ENCODE measurements at places on chromosomes 6 and 20. TPM values are rescaled to one million over a fixed set of nuclear protein-coding genes. Genes with fewer than 3 reads are reported as not detected.

SLC17A4 gene
- total RNA-seq: not detected

PACSIN1 gene
- total RNA-seq: 0.46 TPM

NFATC2 gene
- 3.9 TPM for total RNA-seq

GRCh38 chr6:118535176-118535844, 12.8 kb upstream of the PLN start:
- DNase-seq: no peak

DNA sequence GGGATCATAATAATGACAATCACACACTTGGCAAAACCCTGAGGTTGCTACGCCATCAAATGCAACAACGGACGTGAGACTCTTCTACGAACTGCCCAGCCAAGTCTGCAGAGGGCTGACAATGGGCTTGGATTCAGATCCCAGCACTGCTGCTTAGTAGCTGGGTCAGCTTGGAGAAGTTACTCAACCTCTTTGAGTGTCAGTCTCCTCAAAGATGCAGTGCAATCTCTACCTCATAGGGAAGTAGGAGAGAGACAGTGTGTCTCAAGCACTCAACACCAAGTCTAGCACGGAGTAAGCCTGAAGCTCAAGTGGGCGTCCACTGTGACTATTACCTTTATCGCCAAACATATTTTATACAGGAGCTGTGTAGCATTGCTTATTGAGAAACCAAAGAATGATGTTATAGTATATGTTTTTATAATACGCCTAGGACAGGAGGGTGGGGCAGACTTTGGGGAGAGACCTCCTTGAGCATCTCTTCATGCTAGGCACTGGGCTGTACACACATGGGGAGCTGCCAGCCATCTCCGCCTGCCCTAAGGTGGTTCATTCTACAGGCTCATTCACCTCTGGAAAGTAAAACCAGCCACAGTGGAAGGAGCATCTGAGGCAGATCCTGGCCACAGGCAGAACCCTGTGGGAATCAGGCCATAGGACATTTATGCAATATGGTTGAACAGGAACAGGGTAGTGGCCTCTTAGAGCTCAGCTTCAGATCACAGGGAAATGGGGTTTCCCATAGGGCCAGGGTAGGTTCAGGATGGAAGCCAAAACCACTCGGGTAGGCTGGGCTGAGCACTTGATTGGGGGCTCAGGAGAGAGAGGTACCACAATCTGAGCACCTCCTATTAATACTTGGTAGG, 160.2 kb downstream of the MRPL14 start:
- no peak for DNase-seq

- DNase-seq: no peak
Observed at GRCh38 chr20:59725476-59726280, 121.3 kb downstream of the PHACTR3 start.

- no peak for DNase-seq
Observed at GRCh38 chr6:3718407-3718806, 33.1 kb downstream of the PXDC1 start.

DNA sequence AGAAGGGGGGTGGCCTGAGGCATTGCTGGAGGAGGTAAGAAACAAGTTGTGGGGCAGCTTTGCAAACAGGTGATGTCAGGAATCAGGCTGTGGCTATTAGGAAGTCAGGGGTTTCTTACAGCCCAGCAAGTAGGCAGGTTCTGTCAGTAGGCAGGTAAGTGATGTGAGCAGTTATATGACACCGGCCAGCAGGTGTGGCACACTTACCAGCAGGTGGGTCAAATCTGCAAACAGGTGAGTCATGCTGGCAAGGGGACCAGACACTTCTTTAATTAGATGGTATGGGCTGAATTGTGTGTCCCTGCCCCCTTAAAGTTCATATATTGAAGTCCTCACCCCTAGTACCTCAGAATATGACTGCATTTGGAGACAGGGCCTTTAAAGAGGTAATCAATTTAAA, 16.4 kb upstream of the ENPP4 start:
- DNase-seq: no peak

GRCh38 chr20:31740208-31740607, 1.1 kb downstream of the TPX2 start:
- DNase-seq: peak; percentile 65

Measured in astrocyte (in vitro differentiated cells and primary cell).